SHP77 treated with DMSO at 0.1 percent for 48 hours (cell line): ENCODE measurements at places on chromosomes 4 and X.

- no peak for DNase-seq
Observed at GRCh38 chr4:632926-633325, 7.6 kb downstream of the PDE6B start.

DNA sequence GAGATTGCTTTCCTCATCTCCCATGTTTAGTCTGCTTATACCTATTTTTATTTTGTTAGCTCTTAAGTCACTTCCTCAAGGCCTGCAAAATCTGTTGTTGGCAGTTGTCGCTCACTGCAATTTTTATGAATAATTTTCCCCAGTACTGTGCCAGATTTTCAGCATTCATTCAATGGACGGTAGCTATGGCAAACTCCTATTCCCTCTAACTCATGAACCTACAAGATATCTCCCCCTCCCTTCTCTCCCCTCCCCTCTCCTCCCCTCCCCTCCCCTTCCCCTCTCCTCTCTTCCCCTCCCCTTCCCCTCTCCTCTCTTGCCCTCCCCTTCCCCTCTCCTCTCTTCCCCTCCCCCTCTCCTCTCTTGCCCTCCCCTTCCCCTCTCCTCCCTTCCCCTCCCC lies 160.4 kb downstream of the FRAS1 start:
- DNase-seq, result no peak

DNA sequence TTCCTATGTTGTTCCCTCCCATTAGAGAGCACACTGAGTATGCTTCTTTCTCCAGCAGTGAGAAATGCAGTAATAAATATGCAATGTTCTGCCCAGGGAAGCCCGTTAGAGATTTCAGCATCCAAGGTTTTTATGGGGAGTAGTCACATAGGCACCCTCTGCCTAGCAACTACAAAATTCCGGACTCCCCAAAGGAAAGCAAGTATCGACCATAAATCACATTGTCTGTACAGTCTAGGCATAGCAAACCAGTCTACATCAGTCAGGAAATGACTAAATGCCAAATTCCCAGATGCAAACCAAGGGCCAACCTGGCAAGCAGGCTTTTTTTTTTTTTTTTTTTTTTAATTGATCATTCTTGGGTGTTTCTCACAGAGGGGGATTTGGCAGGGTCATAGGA lies 34.8 kb downstream of the GPR101 start:
- DNase-seq, result no peak

DNA sequence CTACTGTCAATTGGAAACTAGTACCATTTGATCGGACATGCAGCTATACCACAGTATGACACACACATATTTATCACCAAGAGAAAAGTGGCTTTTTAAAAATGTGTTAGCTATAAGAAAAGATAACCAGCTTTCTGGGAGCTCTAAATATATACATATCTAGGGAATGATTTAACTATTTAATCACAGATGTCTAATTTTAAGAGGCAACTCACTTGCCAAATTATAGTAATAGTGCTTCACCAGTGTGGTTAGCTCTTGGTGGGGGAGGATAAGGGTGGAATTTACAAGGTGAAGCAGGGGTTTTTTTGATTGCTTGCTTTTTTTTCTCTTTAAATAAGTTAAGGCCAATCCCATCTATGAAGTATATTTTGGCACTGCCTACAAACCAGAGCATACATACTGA lies 547.7 kb upstream of the DIPK2B start:
- no peak for DNase-seq

- DNase-seq, result peak; percentile 46
Observed at GRCh38 chr4:161208564-161208963, 955.2 kb downstream of the FSTL5 start.

GRCh38 chr4:145815626-145816025 lies 123.0 kb downstream of the ZNF827 start:
- no peak for DNase-seq

DNA sequence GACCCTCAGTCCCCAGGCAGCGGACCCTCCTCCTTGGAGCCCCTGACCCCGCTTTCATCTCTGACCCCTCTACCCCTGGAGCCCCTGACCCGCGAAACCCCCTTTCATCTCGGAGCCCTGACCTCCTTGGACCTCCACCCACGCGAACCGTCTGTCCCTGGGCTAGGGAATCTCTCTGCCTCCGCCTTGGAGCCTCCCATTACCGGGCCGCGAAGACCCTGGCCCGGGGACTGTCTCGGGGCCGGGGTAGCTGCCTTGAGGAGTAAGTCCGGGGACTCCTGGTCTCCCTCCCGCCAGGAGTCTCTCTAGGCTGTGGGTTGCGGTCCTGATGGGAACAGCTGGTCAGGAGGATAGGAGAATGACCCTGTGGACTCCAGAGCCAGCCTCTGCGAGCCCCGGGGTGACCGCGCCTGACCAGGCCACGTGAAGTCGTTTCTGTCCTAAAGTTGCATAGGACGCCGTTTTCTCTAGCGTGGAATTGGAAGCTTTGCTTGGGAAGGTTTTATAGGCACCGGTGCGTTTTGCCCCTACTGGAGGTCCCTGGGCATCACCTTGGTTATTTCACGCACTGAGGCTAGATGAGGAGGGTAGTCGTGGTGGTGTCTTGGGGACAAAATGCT lies 824 bp downstream of the TBC1D14 start:
- DNase-seq, result no peak

DNA sequence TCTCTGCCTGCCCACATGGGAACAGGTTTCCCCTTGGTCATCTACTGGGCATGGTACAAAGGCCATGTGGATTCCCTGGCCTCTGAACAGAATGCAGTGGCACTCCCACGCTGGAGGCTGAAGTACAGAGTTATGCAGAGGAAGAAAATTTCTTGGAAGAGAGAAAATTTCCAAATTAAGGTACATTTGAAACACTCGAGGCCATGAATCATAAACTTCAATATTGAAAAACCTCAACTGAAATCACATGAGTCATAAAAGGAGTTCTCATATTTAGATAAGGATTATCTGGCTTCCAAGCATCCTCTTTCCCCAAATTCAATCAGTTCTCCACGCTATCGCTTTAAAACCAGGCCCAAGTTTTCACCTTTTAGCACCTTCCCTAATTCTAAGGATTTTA lies 28.1 kb upstream of the TXK start:
- no peak for DNase-seq

DNA sequence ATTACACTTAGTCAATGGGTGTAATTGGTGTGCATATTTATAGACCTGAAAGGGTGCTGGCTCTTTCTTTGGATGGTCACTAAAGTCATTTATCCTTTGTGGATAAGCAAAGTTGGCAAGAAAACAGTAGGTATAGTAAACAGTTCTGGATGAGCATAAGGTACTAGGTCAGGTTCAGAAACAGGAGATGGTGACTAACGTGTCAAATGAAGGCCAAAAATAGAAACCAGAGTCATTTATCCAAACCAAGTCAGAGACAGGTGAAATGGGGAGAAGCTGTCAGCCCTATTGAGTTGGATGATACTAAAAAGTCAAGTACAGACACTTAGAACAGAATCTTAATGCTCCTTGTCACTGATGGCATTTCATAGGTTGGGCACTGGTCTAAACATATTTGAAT lies 313.1 kb downstream of the KLHL13 start:
- no peak for DNase-seq

- DNase-seq, result no peak
Observed at GRCh38 chr4:88610771-88611170, 18.5 kb downstream of the HERC3 start.

GRCh38 chr4:77413766-77414165 lies 191.9 kb upstream of the CXCL13 start:
- DNase-seq, result no peak

- DNase-seq, result no peak
Observed at GRCh38 chr4:140427919-140428471, 547 bp upstream of the CLGN start.

GRCh38 chr4:166324321-166324720 lies 451.3 kb downstream of the TLL1 start:
- peak; percentile 39 for DNase-seq

GRCh38 chrX:43349363-43349762 lies 306.7 kb upstream of the MAOA start:
- no peak for DNase-seq

GRCh38 chrX:48966796-48967579 lies 4.7 kb downstream of the KCND1 start:
- DNase-seq, result no peak

- DNase-seq, result no peak
Observed at GRCh38 chr4:1237981-1238675, 10.8 kb downstream of the CTBP1 start.

GRCh38 chr4:143189528-143189927 lies 4.8 kb downstream of the USP38 start:
- DNase-seq, result no peak

DNA sequence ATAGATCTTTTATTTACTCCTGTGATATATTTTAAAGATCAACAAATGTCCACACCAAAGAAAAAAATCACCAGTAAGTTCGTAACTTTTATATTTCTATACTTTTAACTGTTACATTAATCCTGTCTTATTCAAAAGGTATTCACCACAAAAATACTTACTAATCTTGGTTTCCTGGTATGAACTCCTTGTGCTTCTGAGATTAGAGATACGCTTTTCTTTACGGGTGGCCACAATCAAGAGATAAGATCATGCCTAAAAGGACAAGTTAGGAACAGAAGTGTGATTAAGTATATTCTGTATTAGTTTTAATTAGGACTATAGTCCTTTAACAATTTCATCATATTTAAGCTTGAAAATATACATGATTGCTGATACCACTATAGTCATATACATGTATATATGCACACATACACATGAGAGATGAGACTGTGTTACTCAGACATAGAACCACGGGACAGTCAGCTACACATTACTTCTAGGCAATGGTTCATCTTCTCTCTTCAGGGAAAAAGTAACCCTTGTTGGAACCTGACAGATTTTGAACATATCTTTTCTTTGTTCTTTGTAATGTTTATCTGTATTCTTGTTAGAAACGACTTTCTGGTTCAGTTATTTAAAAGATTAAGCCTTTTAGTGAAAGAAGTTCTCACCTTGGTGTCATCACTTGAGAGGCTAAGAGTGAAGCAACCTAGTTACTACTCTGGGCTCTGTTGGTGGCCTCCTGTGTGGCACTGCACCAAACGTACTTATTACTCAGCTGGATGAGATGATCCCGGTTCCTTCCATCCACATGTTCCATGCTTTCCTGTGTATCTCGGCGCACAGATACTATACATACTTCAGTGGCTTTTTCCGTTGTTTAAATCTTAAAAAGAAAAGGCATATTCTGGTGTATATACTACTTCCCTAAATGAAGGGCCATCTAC lies 146.1 kb downstream of the CBR4 start:
- DNase-seq, result no peak

- no peak for DNase-seq
Observed at GRCh38 chrX:24410514-24411189, 50.2 kb downstream of the SUPT20HL1 start.

DNA sequence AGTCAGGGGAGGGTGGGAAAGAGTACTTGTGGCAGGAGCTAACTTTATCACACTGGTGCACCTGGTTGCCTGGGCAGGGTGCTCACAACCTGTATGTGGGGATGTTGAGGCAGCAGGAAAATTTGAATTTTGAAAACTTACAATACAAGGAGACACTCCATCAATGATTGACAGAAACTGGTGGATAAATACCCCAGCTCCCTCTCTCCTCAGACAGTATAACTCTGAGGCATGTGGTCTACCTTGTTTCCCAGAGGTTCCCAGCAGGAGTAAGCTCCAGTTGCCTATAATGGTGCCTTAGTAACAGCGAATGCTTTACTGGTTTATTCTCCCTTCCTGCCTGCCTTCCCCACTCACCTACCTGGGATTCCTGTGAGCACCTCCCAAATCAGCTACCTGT lies 111.7 kb upstream of the PRPS2 start:
- DNase-seq, result no peak

DNA sequence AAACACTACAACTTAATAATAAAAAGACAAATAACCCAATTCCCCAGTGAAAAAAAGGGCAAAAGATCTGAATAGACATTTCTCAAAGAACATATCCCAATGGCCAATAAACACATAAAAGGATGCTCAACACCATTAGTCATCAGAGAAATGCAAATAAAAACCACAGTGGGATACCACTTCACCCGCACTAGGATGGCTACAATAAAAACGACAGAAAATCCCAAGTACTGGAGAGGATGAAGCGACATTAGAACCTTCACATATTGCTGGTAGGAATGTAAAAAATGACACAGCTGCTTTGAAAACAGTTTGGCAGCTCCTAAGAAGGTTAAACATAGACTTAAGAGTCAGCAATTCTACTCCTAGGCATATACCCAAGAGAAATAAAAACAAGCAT lies 140.6 kb upstream of the ARX start:
- DNase-seq, result no peak

DNA sequence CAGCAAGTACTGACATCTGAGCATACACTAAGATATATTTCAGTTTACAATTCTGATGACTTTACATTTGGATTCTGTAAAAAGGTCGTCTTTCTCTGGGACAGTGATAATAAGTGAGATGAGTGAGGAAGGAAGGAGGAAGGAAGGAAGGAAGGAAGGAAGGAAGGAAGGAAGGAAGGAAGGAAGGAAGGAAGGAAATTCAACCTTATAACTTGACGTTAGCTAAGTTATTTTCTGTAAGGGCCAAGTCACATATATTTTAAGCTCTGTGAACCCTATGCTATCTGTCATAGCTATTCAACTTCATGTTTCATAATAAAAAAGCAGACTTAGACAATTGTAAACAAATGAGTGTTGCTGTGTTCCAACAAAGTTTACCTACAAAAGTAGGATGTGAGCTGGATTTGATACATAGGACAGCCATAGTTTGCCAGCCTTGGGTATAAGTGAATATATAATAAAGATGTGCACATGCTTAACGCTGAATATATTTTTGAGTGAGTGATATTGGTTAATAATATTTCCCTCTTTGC lies 753.0 kb upstream of the NDST4 start:
- no peak for DNase-seq

DNA sequence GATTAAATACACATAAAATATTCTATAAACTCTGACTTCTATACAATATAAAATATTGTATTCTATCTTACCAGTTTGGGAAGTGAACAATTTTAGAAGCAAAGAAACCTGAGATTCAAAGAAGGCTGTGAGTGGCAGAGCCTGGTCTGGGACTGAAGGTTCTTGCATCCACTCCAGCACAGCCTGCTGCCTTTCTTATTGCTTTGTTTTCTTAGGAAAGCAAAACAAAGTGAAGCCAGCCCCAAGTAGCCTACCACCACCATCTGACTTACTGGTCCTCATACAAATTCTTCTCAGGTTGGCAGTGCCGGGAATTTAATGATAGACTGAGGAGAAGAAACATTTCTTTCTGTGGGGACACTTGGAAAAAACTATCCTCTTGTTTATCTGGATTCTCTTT lies 129.7 kb upstream of the SMAD1 start:
- DNase-seq, result no peak
